Effector CD4-positive, alpha-beta T cell (primary cell): ENCODE measurements at places on chromosomes 2 and 18.
A peak's percentile ranks its signal among the peaks of the same experiment; 100 is the strongest.

DNA sequence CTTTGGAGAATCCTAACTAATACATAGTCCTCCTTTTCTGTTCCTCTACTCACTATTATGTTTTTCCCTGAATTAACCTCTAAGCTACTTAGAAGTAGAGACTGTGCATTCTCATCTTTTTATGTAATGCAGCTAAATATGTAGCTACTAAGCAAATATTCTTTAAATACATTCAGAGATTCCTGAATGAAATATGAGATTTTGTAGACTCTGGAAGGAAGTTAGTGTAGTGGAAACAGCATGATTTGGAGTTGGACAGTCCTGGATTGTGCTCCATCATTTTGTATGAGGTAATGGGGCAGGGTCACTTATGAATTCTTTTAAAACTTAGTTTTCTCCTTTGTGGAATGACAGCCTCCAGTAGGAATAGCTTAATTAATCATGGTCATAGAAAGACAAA, 24.7 kb upstream of the NT5C1B start:
- DNase-seq: no peak

- no peak for DNase-seq
Observed at GRCh38 chr18:21914739-21915319, 174.2 kb downstream of the MIB1 start.

DNA sequence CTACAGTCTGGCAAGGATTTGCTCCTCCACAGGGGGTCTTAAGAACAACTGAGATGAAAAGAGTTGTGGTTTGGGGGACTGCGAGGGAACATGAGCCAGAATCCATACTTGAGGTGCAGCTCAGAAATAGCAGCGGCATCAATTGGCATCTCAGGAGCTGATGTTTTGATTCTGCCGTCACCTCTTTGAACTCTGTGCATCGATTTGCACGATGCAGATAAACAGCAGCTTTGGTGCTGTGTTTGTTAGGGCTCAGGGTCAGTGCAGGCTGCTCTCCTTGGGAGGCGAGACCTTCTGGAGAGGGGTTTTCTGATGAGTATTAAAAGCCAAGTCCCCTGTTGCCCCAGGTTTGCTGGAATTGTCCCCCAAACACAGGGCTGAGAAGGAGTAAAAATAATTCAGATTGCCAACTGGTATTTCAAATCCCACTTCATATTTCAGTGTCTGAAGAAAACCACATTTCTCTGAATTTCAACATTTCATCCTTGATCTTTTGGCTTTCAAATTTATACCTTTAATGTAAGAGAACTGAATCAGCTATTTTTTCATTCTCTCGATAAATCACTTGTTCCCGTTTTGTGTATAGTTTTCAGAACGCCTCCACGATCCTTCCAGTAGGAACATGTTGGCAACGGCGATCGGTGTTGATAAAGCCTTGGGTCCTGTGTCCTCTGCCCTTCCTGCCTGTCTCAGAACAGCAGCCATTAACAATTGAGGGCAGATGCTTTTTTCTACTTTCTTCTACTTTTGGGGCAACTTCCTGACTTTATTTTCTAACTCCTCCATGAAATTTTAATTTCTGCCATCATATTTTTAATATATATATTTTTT, 65.0 kb downstream of the RAB31 start:
- no peak for DNase-seq

GRCh38 chr2:11514081-11514730, 19.6 kb upstream of the GREB1 start:
- DNase-seq: no peak

GRCh38 chr2:97997784-97998392, 2.1 kb upstream of the TMEM131 start:
- DNase-seq: no peak

DNA sequence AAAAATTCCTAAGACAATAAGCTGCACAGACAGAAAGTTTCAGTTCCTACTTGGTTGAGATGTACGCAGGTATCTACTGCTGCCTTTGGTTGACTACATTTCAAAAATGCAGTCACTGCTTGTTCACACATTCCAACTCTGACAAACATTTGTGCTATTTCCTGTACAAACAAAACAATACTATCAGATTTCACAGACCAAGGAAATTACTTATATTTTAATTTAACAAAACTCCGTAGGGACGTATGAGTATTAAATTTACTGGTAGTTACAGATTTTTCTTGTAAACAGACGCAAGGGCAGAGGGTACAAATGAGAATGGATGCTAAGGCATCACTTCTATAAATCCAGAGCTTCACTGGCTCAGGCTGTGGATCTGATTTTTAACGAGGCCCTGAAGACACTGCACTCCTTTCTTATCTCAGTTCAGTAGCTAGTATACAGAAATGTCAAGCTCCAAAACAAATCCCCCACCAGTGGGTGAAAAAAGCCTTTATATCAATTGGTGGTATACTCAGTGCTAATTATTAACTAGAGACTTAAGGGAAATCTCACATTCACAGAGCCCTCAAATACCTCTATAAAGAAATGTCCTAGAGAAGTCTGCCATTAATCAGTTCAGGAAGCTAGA, 31.7 kb upstream of the TTC32 start:
- no peak for DNase-seq

GRCh38 chr2:9276901-9277451, 70.4 kb downstream of the ASAP2 start:
- DNase-seq: no peak

GRCh38 chr2:171592036-171592555, 69.8 kb downstream of the CYBRD1 start:
- DNase-seq: no peak

DNA sequence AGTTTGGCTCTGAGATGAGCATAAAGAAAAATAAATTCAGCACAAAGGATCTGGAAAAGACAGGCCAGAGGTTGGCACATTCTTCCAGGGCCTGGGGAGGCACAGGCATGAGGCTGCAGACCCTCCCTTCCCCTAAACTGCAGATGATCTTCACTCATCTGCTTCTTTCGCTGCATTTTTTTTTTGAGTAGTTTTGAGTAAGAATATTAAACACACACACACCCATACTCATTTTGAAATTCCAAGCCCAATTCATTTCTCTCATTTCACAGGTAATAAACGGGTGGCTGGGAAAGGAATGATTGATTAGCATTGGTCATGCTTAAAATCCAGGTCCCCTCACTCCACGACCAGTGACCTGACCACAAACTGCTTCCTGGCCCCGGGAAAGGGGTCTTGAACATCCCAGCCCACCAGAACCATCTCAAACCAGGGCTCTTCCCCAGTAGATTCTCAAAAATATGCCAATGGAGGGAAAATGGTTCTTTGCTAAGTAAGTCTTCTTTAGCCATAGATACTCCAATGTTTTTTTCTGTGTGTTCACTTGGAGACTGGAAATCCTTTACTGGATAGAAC, 219.6 kb downstream of the ANAPC1 start:
- DNase-seq: no peak

- DNase-seq: no peak
Observed at GRCh38 chr2:8086357-8086756, 595.5 kb upstream of the ID2 start.

- peak; percentile 14 for DNase-seq
Observed at GRCh38 chr2:168751104-168751740, 51.2 kb upstream of the NOSTRIN start.

DNA sequence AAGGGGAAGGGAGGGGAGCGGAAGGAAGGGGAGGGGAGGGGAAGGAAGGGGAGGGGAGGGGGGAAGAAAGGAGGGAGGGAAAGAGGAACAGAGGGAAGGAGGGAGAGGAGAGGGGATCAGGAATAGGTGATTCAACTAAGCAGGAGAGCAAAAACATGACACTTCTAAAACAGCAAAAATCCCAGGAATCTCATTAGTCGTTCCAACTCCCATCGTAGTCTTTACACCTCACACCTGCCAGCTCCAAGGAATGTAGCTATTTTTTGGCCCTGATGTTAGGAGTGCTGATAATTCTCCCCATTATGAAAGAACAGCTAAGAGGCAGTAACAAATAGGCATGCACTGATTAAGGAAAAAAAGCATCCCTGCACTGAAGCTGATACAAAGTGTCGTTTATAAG, 709.9 kb upstream of the PKDCC start:
- no peak for DNase-seq

DNA sequence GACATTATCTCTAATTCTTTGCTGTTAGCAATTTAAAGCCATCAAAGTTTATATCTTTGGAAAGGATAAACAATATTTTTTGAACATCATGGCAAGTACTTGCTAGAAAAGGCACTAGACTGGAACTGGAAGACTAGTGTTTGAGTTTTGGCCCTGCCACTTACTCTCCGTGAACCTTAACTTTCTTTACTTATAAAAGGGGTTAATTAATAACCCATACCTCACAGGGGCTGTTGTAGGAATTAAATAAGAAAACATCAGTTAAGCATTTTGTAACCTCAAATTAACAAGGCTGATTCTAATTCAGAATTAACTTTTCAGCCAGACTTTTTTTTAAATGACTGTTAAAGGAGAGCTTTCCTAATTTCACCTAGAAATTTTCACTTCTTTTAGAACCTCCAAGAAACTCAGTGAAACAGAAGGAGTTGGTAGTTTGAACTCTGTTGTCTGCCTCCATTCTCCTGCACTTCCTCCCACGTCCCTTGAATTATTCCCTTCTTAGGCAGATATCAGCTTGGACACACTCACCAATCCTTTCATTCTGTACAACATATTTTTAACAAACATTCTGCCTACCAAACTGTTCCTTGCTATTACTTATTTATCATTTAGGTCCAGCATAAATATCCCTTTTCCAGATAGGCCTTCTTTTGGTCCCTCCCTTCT, 79.5 kb downstream of the COX7A2L start:
- DNase-seq: no peak

DNA sequence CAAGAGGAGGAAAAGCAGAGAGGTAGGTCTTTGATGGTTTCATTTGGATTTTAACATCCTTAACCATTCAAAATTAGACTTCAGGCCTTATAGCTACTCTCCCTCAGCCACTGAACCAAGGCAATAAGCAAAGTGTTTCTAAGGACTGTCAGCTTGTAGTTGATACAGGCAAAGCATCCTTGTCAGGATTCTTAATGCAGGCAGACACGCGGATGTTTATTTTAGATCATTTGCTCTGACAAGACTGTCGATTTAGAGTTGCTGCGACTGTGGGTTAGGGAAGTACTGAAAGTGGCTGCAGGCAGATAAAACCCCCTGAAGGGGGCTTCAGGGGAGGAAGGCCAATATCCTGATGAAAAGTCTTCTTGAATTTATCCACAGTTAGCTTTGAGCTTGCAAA, 46.6 kb downstream of the CDH20 start:
- DNase-seq: no peak

- peak; percentile 30 for DNase-seq
Observed at GRCh38 chr2:6913415-6914157, 3.6 kb upstream of the RNF144A start.

DNA sequence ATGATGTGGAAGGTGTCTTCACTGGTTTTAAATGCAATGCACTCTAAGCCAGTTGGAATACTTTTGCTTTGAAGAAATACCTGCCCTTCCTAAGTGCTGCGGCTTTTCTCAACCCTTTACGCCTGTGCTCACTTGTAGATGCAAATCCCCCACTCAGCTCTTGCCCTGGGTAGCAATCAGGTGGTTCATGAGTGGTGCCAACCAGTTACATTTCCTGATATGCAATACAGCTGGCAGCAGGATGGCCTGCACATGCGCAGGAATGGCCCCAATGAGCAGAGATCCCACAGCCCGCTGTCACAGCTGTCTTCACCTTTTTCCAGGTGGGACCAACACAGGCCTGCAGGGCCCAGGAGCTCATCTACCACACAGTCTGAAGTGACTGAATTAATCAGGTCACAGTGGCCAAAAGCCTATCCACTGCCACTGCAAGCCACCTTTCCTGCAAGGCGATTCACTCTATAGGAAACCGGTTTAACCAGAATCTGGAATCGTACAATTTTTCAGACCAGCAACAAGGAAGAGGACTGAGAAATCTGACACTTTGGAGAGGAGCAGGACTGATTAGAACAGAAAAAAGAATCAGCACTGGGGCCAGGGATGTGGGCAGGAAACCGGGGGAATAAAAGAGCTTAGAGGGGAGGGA, 247.8 kb downstream of the MYT1L start:
- DNase-seq: no peak

- DNase-seq: no peak
Observed at GRCh38 chr2:55239656-55240222, 7.3 kb downstream of the RPS27A start.

- DNase-seq: no peak
Observed at GRCh38 chr18:56330366-56331110, 307.9 kb downstream of the TXNL1 start.

GRCh38 chr18:9714266-9715087, 6.4 kb downstream of the RAB31 start:
- no peak for DNase-seq

DNA sequence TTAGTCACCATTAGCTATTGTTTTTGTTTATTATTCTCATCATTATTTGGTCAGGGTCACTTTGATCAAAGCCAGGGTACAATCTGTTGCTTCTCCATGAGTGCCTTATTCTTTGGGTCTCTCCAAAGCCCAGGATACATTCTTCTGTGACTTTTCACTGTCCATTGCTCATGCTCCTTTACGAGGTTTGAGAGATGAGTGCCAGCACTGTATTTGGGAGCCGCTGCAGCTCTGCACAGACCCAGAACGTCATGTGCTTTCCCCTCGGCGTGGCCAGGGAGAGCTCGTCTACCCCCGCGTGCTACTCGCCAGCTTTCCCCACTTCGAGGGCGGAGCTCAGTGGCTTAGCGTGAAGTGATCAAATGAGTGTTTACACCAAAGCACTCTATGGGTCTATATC, 123.7 kb downstream of the COL6A3 start:
- DNase-seq: no peak

DNA sequence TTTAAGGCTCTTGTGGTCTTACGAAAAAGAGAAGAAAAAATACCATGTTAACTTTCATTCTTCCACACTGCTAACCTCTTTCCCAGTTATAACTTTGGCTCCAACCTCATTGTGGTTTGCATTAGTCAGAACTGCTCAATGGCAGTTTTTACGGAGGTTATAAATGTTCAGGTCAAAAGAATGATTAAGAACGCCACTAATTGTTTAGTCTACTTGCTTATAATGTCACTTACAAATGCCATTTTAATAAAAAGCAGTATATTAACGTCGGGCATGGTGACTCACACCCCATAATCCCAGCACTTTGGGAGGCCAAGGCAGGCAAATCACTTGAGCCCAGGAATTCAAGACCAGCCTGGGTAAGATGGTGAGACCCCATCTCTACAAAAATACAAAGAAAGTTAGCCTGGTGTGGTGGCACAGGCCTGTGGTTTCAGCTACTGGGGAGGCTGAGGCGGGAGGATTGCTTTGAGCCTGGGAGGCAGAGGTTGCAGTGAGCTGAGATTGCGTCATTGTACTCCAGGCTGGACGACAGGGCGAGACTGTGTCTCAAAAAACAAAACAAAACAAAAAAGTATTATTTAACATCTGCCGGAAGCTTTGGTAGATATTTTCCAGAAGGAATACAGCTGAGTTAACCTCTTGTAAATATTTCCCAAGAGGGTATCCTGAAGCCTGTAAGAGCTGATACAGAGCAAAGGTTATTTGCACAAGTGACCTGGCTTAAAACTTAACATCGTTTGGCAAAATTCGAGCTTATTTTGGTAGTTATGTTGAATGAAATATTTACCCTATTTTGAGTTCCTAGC, 5.1 kb downstream of the AGPS start:
- DNase-seq: no peak
